ENCODE measurements at places on chromosomes 7 and 10. TPM values are rescaled to one million over a fixed set of nuclear protein-coding genes. Genes with fewer than 3 reads are reported as not detected.

SCART1 gene
- total RNA-seq: 0.42 TPM

NAT16 gene
- not detected for total RNA-seq

DNA sequence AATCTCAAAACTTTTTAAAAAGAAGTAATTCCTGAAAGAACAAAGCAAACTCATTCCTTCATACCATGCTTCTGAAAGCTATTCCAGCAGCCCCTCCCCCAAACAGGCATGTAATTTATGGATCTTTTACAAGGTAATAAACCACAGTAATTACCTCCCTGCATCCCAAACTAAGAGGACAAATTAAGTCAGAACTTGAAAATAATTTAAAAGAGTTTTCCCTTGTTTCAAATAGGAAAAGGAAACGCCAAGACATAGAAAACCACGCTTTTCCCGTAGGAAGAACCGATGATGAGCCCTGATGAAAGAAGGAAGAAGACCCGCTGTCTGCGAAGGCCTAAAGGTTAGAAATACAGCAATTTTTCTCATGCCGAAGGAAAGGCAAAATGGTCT is 8.9 kb downstream of the HOXA4 start:
- DNase-seq: no peak

- no peak for DNase-seq
Observed at GRCh38 chr10:1403508-1404322, 333.6 kb downstream of the ADARB2 start.

WNT8B gene
- 0.55 TPM for total RNA-seq

JAKMIP3 gene
- total RNA-seq: 0.18 TPM

VDAC2 gene
- total RNA-seq: 233 TPM

TRIP6 gene
- total RNA-seq: 70.7 TPM

TRPV5 gene
- total RNA-seq: not detected

DNA sequence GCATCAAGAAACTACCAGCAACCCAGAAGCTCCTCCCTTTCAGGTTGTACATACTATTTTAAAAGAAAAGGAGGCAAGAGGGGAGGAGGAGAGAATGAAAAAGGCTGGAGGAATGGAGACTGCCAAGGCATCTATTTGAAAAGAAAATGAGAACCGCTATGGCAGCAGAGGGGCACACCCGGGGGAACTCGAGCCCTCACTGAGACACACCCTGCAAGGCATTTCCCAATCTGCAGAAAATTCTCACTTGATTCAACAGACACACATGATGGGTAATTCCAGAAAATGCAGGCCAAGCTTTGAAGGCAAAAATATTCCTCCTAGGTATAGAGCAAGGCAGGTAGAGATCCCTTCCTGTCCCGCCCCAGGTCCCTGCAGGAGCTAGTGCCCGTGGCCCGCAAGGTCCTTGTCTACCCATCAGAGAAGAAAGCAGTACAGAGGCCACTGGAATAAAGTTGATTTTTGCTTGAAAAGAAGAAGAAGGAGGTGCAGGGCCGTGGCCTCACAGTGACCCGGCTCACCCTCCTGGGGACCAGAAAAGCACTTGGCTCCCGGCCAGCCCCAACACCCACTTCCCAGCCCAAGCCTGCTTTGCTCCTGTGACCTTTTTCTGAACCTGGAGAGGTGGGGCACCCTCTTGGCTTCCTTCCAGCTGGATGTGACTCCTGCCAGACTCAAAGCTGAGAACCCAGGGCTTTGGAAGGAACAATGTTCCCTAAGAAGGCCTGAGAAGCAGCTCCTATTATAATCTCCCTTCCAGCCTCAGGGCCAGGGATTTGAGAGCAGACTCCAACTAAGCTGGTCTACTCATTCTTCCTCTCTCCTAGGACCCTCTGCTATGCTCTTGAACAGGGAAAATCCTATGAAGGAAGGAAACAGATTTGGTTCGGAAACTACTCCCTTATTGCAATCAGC is 6.2 kb upstream of the PIK3CG start:
- DNase-seq: peak; percentile 42
